ENCODE measurements at places on chromosomes 5 and 9. TPM values are rescaled to one million over a fixed set of nuclear protein-coding genes. Genes with fewer than 3 reads are reported as not detected.

MPDZ gene
- total RNA-seq: 39.6 TPM

PCDHA9 gene
- 0.16 TPM for total RNA-seq

PDGFRB gene
- 71.1 TPM for total RNA-seq

PTGDS gene
- 6.0 TPM for total RNA-seq

SARDH gene
- 4.6 TPM for total RNA-seq

GABRA6 gene
- total RNA-seq: not detected

RASGRF2 gene
- total RNA-seq: 12.0 TPM

All from bronchial smooth muscle cell (primary cell).